Hypothalamus (tissue), 51 donors: ENCODE measurements at places on chromosomes 5 and 9.

DNA sequence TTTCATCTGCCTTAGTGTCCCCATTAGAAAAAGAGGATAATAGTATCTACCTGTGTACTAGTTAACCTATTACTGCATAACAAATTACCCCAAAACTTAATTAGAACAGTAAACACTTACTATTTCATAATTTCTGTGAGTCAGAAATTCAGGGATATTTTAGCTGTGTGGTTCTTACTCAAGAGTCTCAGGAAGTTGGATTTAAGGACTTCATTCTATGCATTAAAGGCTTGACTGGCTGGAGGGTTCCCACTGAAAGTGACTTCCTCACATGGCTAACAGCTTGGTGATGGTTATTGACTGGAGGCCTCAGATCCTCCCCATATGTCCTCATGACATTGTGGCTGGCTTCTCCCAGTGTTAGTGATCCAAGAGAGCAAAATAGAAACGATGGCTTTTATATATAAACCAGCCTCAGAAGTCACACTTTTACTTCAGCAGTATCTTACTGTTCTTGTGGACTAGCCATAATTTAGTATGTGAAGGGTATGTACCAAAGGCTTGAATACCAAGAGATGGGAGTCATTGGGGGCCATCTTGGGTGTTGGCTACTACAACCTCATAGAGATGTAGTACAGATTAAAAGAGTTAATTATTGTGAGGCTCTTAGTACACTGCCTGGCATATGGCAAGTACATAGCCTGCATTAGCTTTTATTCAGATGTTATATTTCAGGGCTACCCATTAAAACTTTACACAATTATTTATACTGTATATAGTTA lies 9.9 kb downstream of the RAD23B start:
- DNase-seq = no peak

- no peak for DNase-seq
Observed at GRCh38 chr9:23567516-23568165, 258.4 kb downstream of the ELAVL2 start.

GRCh38 chr5:135110785-135111596 lies 77.0 kb upstream of the PITX1 start:
- DNase-seq = no peak

DNA sequence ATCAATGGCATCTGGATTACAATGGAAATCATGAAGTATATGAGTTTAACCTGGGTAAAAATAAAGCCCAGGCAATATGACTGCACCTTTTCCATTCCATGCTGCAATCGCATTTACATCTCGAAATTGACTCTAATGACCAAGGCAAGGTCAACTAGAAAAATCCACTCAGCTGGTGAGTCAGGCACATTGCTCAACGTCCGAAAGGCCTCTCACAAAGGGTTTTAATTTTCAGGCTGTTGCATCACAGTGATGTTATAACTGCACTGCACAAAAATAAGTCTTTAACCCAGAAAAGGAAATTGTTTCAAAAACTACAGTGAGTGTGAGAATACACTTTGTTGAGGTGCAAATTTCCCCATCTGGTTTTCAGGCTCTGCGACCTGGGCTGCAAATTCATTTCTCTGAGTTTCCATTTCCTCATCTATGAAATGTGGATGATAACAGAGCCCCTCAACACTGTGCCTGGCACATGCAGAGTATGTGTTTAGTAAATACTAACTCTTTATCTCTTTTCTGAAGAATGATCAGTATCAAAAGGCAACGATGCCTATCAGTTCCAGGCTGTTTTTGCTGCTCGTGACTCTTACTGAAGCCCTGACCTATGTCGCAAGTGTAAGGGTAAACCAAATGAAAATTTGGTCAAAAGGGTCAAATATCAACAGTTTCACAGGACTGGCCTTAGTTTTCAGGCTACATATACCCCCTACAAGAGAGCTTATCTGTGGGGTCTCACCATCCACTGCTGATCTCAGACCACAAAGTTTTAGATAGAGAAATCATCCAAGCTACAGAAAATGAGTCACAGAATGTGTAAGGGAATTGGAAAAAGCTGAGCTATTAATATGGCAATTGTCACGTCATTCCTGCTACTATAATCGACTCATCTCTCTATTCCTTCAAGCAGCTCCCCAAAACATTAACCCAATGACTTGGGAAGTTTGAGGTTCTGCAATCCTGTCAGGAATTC lies 4.1 kb downstream of the NFIL3 start:
- no peak for DNase-seq
